ENCODE measurements at places on chromosomes 3 and 15. TPM values are rescaled to one million over a fixed set of nuclear protein-coding genes. Genes with fewer than 3 reads are reported as not detected.

ZPLD1 gene
- total RNA-seq = not detected

IL16 gene
- 2.5 TPM for total RNA-seq

RTP4 gene
- total RNA-seq = 0.94 TPM

CHRFAM7A gene
- total RNA-seq = 3.8 TPM

PIAS1 gene
- total RNA-seq = 29.4 TPM

C15orf61 gene
- 7.6 TPM for total RNA-seq

HYAL2 gene
- 42.0 TPM for total RNA-seq

LMAN1L gene
- total RNA-seq = 7.9 TPM

PPARG gene
- 7.8 TPM for total RNA-seq

- DNase-seq = no peak
Observed at GRCh38 chr15:50797926-50798325, 32.4 kb upstream of the SPPL2A start.

GRCh38 chr3:194574639-194575483, 58.4 kb downstream of the TMEM44 start:
- no peak for DNase-seq

- DNase-seq = no peak
Observed at GRCh38 chr3:129277829-129278271, 820 bp upstream of the HMCES start.

- DNase-seq = no peak
Observed at GRCh38 chr3:133488785-133489367, 84.6 kb upstream of the CDV3 start.

GRCh38 chr3:192906940-192907339, 10.7 kb downstream of the MB21D2 start:
- DNase-seq = no peak

DNA sequence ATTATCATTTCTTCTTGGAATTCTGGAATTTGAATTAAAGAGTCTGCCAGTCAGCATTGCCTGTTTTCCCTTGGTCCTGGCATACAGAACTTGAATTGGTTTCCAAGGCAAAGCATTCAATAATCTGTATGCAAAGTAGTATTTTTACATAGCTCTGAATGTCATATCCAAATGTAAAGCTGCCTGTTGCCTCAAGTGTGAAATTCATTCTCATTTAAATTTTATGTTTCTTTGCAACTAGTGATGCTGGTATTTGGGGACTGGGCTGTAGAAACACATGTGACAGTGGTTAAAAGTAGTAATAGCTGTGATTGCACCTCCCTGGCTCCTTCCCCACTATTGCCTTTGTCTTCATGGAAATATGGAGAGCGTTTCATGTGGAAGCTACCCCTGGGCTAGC, 743.9 kb upstream of the GOLIM4 start:
- DNase-seq = no peak

DNA sequence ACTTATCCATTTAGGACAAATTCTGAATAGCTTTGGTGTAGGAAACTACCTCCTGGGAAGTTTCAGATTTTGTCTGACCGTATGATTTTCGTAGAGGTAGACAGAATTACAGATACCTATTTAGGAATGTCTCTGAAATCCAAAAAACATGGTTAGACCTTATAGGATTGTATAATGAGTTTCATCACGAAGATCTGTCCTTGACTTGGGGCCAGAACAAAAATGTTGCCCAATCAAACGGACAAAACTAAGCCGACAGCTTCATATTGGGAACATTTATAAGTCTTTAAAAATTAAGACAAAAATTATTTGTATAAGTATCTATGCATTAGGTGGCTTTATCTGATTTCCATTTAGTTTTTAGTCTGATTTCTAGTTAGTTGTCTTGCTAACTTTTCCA, 32.6 kb downstream of the MNS1 start:
- no peak for DNase-seq

DNA sequence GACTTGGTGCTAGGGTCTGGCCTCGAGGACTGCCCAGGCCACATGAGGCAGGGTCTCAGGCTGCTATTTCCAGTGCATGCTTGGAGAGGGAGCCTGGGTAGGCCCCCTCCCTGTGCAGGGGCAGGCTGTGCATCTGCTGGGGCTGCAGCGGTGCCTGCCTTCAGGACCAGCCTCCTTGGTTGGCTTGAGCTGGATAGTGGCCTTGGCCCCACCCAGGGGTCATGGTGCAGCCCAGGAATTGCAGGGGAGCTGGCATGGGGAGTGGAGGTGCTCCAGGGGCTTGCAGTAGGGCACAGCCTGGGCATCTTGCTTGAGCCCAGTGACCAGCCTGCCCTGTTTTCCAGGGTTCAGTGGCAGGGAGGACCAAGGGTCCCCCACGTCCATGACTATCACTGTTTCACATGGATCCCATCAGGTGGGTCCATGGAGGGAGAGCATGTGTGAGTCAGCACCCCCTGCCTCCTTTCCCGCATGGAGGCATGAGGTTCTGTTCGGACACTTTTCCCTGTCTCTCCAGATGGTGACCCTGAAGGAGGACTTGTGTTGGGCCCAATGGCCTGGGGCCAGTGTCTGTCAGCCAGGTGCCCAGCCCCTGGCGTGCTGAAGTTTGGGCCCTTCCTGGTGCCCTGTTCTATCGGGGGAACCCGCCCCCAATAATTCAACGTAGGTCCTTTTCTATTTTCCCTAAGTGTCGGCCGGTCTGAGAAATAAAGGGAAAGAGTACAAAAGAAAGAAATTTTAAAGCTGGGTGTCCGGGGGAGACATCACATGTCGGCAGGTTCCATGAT, 218.6 kb downstream of the SNRPN start:
- peak; percentile 31 for DNase-seq

- no peak for DNase-seq
Observed at GRCh38 chr3:58575971-58576652, 1.1 kb downstream of the FAM107A start.

DNA sequence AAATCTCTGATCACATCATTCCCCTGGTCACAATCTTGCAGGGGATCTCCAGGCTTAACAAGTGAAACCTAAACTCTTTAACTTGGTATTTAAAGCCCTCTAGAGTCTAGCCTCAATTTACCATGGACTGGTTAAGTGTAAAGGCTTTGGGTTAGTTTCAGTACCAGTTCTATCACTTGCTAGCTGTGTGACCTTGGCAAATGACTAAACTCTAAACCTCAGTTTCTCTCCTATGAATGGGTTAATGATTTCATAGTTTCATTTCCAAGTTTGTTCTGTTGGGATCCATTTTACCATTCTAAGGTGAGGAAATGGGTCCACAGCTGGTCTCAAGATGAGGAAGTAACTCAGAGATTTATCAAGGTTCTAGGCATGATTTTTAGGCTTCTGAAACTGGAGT, 38.8 kb upstream of the TIMP4 start:
- DNase-seq = no peak

- DNase-seq = no peak
Observed at GRCh38 chr15:32099956-32100684, 69.8 kb downstream of the CHRNA7 start.

- no peak for DNase-seq
Observed at GRCh38 chr15:67174864-67175573, 79.4 kb downstream of the AAGAB start.

GRCh38 chr3:50573566-50574443, 4.5 kb downstream of the HEMK1 start:
- no peak for DNase-seq

GRCh38 chr3:39577541-39577940, 110.1 kb downstream of the MOBP start:
- no peak for DNase-seq

DNA sequence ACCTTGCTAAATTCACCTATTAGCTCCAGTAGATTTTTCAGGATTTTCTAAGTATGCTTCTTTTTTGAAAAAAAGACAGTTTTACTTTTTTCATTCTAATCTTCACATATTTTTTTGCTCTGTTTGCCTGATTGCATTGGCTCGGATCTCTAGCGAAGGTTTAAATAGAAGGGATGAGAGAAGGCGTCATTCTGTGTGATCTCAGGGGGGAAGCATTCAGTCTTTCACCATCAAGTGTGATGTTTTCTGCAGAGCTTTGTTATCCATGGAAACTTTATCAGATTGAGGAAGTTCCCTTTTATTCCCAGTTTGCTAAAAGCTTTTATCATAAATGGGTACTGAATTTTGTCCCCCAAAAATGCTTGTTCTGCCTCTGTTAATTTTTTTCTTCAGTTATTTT, 120.3 kb downstream of the LRRK1 start:
- no peak for DNase-seq
